ENCODE measurements at places on chromosomes 12 and 14. TPM values are rescaled to one million over a fixed set of nuclear protein-coding genes. Genes with fewer than 3 reads are reported as not detected.
A peak's percentile ranks its signal among the peaks of the same experiment; 100 is the strongest.

LHX5 gene
- not detected for total RNA-seq

ASPG gene
- total RNA-seq: 1.4 TPM

- DNase-seq: no peak
These were observed 409.2 kb upstream of the TMPO start for GRCh38 chr12:98106031-98106683.

DNA sequence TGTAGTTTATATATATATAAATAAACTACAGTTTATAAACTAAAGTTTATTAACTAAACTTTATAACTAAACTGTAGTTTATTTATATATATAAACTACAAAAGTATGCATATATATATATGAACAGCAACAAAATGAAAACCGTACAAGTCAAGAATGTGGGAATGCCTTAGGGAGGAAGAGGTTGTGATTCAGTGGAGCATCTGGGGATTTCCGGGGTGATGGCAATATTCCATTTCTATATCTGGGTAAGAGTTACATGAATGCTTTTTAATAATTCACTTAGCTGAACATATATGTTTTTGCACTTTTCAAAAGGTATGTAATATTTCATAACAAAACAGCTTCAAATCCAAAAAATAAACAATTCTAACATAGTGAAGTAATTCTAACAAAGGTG lies 30.1 kb upstream of the CAND1 start:
- no peak for DNase-seq

GRCh38 chr14:95533822-95534221 lies 1.0 kb upstream of the GLRX5 start:
- peak; percentile 23 for DNase-seq

GRCh38 chr12:89352492-89353187 lies at the start of gene DUSP6:
DUSP6 (minus strand) TSS chr12:89352501; CDS start chr12:89352039, 462 bp downstream.
- peak; percentile 99 for DNase-seq

NAV3 gene
- 12.0 TPM for total RNA-seq

DNA sequence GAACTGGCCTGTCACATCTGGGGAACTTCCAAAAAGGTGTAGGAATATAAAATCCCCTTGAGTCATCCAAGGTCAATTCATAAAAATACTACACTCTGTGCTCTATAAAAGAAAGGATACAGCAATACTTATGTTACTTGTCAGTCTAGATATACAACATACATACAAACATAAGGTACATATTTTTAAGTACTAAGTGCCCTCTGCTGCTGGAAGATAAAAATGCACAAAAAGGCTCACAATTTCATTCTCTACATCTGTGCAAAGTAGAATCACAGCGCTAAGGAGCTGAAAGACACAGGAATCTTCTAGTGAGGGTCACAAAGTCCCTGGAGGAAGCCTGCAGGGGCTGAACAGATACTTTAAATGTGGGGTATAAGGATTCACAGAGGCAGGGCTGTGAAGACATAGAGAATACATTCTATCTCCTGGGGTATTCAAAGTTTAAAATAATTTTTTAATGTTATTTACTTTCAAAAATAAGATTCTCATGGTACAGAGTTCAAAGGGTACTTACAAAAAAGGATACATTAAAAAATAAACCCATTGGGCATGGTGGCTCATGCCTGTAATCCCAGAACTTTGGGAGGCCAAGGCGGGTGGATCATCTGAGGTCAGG lies 10.2 kb upstream of the GOLGA5 start:
- peak; percentile 56 for DNase-seq

GRCh38 chr12:68591734-68592418 lies 18.8 kb upstream of the RAP1B start:
- DNase-seq: no peak

- DNase-seq: no peak
These were observed 72.7 kb upstream of the GRIP1 start for GRCh38 chr12:66751432-66752113.

DNA sequence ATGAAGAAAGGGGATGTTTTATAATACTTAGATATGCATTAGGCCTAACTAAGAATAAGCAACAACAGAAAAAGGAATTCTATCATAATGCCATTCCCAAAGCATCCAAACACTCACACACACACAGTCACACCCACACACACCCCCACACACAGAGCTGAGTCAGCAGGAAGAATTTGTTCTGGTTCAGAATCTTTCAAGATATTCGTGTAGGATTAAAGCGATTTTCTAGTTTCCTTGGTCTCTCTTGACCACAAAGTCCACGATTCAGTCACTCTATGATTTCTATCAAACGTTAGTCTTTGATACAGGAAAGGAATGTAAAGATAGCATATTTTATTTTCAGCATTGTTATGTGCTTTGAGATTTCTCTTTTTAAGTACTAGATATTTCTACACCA lies 382.6 kb upstream of the DCN start:
- DNase-seq: no peak

GRCh38 chr14:22226381-22226780 lies 362.6 kb downstream of the DAD1 start:
- peak; percentile 68 for DNase-seq

- no peak for DNase-seq
These were observed 132.6 kb downstream of the SLC38A6 start for GRCh38 chr14:61113561-61114225.

DNA sequence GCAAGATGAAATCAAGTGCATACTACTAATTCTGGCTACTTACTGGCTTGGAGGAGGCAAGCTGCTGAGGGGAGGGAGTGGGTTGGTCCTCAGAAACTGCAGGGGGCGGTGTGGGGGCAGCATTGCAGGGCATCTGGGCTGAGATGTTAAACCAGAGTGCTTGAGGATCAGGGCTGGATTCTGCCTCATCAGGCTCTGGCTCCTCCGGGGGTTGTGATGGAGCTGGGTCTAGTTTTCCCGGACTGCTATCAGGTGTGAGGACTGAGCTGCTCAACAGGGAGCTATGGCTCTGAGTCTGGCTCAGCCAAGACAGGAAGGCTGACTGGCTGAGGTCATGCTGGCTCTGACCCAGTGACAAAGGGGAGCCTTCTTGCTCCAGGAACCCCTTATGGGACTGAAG lies 28.6 kb downstream of the BAZ2A start:
- DNase-seq: peak; percentile 52

- DNase-seq: peak; percentile 8
These were observed 13.9 kb downstream of the CS start for GRCh38 chr12:56286044-56286830.

DNA sequence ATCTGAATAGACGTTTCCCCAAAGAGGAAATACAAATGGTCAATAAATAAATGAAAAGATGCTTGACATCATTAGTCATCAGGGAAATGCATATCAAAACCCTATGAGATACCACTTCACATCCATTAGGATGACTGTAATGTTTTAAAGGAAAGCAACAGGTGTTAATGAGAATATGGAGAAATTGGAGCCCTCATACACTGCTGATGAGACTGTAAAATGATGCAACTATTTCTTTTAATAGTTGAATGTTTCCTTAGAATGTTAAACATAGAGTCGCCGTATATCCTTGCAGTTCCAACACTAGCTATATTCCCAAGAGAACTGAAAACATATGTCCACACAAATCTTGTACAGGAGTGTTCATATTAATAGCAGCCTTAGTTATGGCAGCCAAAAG lies 133.2 kb downstream of the SLC38A4 start:
- DNase-seq: no peak

DNA sequence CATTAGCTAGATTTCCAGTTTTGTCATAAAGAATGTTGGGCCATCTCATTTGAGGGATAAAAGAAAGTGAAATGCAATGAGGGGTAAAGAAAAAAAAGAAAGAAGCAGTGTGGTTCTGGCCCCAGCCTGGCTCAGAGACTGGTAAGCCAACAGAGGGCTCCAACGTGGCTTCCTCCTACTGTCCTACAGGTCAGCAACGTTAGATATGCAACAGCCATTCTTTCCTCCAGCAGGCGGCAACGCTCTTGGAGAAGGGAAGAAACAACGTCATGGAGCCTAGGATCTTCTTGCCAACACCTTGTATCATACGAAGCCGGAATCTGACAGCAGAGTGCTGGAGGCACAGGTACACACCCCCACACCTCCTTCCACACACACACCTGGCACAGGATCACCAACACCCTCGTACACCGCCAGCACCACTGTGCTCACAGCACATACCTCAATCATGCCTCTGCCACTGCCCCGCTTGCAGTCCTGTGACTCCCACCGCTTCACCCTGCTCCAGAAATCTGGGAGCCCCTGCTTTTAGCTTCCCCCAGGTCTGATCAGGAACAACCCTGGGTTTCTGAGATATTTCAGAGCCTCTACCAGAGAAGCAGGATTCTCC lies 102.8 kb downstream of the RPAP3 start:
- DNase-seq: peak; percentile 24

AKAP3 gene
- total RNA-seq: 1.9 TPM

- no peak for DNase-seq
These were observed 22.6 kb downstream of the KCNA5 start for GRCh38 chr12:5066251-5066650.

BMP4 gene
- 3.9 TPM for total RNA-seq

KRT77 gene
- not detected for total RNA-seq

KRT86 gene
- not detected for total RNA-seq

GRCh38 chr12:20040831-20041230 lies 327.5 kb upstream of the PDE3A start:
- peak; percentile 26 for DNase-seq

DNA sequence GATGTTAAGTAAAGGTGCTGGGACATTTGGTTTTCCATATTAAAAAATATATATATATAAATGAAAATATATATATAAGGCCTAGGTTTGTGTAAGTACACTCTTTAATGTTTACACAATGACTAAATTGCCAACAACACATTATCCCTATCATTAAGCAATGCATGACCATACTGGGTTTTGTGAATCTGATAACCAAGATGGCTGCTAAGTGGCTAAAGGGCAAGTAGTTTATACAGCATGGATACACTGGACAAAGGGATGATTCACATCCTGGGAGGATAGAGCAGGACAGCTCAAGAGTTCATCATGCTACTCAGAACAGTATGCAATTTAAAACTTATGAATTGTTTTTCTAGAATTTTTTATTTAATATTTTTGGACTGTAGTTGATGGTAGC lies 89.3 kb downstream of the FIGNL2 start:
- no peak for DNase-seq

DNA sequence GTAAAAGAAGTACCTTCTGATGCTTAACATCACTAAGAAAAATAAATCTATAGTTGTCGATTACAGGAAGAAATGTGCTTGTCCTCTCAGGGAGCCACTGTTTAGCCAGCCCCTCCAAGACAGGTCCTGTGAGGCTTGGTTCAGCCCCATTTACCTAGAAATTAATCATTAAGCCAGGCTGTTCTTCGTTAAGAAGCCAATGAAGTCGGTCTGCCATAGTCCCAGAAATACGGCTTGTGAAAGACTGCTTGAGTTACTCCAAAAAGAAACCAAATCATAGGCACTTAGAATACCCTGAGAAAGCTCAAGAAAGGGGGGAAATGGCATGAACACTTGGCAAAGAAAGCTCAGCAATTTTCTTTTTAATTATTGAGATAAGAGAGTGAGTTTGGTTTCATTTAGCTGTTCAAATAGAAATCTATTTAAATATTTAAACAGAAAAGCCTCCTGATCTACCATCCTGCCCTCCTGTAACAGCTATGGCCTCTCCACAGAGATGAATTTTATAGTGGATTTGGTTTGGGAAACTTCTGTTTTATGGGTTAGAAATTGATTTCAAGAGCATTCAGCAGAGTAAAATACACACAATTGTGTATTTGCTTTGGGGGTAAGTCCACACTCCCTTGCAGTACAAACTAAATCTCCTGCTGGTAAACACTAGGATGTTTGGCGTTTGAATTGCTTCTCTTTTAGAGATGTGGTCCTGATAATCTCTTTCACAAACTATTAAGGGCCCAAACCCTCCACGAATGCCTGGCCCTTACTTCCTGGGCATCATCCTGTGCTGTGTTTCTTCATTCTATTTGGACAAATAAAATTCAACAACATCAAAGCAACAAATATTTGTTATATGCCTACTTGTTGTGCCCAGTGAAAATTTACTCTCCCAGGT lies 234.4 kb downstream of the SEC23A start:
- DNase-seq: no peak

DNA sequence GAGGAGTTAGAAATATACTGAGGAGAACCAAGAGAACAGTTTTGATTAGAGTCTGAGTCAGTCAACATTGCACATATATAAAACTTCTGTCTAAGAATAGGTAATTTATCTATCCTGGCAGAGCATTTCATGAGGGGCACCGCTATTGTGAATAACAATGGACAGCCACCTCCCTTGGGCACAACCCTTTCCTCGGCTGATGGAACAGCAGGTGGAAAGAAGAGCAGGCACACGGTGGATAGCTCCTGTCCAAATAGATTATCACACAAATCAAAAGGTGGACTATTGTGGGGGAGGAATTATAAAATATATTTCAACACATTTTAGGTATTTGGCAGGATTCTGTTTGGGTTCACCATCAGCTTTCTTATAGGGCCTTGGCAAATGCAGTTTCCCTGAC lies 84.0 kb upstream of the PTPRB start:
- no peak for DNase-seq

TAS2R7 gene
- total RNA-seq: not detected

SIX4 gene
- total RNA-seq: 50.2 TPM

- no peak for DNase-seq
These were observed 6.2 kb upstream of the DIO3 start for GRCh38 chr14:101554991-101555668.

RDH12 gene
- total RNA-seq: 0.28 TPM

DNA sequence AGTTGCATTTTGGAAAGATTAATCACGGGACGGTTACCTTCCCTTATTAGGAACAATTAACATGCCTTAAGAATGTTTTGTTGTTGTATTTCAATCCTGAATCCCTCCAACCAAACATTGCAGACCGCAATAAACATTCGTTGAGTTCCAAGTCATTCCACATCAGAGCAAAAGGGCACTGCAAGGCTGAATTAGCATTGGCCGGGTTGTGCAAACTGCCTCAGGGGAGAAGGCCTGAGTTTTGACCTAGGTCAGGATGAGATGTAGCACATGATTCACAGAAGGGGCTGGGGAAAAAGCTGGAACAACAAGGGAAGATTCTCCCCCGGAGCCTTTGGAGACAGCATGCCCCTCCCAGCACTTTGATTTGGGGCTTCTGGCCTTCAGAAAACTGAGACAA lies 82.1 kb upstream of the BDKRB2 start:
- DNase-seq: no peak

DNA sequence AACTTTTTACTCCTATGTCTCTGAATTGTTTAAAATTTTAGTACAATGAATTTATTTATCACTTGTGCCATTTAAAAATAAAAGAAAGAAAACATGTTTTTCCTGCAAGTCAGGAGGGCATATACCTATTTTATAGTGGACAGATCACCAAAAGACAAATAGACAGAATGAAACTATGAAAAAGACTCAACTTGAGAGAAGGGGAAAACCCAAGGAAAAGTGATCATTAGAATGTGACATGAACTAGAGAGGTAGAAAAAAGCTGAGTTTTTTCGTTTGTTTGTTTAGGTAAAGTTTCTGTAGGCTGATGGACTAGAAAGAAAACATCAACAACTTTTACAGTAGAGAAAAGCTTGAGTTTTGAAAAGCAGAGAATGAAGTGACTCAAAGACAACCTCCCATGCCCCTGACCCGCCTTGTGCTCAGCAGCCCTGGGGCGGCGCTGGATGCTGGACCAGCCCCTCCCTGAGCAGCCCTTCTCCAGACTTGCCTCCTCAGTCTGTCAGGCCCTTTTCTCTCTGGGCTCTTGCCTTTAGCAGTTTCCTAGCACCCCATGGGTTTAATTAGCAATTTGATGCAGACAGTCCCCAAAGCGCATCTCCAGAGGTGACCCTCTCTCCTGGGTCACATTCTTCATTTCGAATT lies 95.1 kb upstream of the ARID2 start:
- DNase-seq: peak; percentile 29

GRCh38 chr12:108622421-108622820 lies 11.3 kb downstream of the SELPLG start:
- DNase-seq: peak; percentile 79

Data from GM23338 (cell line).